ENCODE measurements at places on chromosomes 3 and 15.
A peak's percentile ranks its signal among the peaks of the same experiment; 100 is the strongest.

DNA sequence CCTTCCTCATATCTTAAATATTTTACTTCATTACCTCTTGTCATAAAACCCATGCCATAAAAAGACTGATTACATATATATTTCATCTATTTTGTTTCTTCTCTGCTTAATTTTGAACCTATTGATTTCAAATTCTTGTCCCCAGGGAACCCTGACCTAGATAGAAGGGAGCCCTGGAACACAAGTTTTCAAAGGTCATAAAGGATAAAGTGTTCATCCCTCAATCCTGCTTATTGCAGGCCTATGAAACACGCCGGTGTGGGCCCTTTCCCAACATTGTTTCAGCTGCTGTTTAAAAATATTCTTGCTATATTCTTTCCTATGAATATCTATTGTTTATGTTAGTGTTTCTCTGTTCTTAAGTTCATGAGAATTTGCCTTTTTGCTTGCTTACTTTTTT, 1389.5 kb upstream of the GBE1 start:
- no peak for DNase-seq

DNA sequence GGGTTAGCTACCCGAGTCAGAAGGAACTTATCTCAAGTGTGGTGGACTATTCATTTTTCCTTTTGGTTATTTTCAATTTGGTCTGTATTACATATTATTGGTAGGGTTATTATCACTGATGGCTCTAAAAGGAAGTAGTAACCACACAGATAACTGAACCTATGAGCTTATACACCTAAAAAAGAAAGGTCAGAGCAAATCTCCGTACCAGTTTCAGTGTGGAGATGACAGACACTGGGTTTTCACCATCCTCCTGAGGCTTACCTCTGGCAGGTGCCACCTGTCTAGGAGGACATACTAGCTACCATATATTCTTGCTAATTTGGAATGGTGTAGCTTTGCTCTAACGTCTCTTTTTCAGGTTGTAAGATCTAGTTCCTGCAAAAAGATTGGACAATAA, 10.2 kb downstream of the GAP43 start:
- no peak for DNase-seq

DNA sequence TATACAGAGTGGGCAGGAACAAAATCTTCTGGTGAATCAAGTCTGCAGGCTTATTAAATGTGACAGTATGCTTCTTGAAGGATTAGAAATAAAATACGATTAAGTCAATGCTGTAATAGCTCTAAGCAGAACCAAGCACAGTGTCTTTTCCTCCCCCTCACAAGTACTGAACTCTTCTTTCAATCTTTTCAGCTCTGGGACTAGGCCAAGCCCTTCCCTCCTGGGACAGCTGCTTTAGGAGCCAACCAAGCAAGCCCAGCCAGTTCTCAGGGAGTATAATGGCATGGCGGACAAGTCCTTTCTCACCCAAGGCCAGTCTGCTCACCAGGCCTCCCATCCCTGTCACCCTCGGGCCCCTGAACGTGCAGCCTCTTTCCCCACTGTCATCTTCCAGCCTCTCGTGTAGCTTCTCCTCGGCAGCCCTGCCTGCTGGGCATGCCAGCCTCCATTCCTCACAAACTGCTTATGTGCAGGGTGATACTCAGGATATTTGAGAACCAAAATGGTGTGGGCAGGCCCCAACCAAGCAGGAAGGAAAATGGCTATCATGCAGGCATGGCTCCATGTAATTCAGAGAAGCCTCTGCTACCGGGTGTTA, 8.4 kb upstream of the PPP1R2 start:
- DNase-seq, result no peak

GRCh38 chr3:140448001-140448400, 229.9 kb upstream of the TRIM42 start:
- DNase-seq, result no peak

DNA sequence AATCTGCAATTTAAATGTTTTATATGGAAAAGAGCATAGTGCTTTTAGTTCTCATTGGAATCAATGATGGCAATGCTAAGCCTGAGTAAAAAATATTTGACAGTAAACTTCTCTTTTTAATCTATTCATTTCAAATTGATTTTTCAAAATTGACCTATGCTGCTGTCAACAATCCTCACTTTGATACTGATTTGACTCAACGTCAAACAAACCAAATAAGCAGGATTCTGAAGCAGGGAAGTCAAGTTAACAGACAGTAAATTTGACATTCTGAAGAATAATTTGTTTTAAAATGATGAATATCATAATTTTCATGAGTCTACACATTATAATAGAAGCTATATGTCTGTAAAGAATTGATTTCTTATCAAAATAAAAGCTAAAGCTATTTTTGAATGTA, 1053.1 kb downstream of the DIPK2A start:
- no peak for DNase-seq

GRCh38 chr3:30340500-30340899, 265.9 kb upstream of the TGFBR2 start:
- no peak for DNase-seq

DNA sequence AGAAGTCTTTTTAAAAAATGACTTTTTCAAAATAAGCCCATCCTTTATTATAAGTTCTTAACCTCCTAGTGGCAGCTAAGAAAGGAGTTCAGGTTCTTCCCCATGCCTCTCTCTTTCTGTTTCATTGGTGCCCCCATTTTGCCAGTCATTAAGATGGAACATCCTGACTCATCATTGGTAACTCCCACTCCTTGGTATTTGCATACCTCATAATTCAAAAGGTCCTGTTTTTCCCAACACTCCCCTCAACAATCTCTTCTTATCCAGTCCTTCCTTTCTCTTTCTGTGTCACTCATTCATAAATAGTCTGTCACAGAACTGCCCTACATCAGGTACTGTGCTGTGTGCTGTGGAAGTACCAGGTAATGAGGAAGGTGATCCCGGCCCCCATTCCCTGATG, 394.0 kb downstream of the FOXP1 start:
- DNase-seq, result no peak

DNA sequence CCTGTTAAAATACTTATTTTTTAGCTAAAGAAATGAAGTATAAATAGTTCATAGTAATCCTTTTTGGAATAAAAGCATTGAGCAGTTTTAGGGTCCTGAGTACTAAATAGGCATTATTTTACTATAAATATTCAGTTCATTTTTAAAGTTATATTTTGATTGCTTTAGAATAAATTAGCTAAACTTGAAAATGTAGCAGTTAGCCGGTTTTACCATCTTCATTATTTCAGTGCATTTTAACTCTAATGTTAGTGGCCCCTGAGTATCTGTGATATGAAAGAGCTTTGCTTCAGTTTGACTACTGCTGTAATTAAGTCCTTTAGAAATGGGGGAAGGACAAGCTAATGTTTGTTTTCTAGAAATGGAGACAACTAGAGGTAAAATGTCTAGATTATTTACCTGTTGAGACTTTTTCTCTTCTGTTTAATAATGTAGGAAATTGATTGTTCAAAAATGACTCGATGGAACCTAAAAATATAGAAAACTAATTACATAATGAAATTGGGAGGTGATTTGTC, 3.6 kb downstream of the SMC4 start:
- DNase-seq, result no peak

DNA sequence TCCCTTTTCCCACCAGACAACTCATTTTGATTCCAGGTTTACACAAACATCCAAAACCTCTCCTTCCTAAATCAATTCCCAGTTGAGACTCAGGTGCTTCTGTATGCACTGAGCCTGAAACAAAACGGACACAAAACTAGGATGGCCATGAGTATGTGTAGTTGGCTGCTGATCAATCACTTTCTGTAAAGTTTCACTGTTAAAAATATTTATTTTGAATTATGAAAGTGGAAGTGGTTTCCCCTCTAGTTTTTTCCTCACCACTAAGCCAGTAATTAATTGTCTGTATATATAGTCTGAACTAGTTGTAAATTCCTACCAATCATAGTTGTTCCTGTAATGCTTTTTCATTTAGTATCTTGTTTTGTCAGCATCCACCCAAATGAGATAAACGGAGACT, 51.7 kb upstream of the TSPAN3 start:
- no peak for DNase-seq

GRCh38 chr3:126945171-126945721, 37.7 kb upstream of the PLXNA1 start:
- DNase-seq, result no peak

GRCh38 chr15:29142129-29142747, 127.4 kb downstream of the NSMCE3 start:
- DNase-seq, result peak; percentile 14

- DNase-seq, result peak; percentile 54
Observed at GRCh38 chr15:67241132-67241855, 13.2 kb downstream of the AAGAB start.

- no peak for DNase-seq
Observed at GRCh38 chr15:63938486-63939061, 104.8 kb upstream of the HERC1 start.

DNA sequence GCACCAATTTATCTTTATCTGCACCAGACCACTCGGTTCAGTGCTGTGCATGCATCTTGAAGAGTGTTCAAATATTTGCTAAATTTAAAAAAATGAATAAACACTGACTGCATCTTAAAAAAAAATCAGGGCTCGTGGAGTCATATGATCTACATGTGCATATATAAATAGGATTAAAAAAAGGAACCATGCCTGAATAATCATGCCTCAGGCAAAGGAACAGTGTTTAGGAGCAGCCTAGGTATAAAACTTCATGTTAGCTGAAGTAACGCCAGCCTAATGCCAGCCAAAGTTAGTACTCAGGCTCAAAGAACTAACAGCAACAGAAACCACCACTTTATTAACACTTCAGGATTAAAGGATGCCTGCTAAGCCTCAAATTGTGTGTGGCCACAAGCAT, 9.5 kb downstream of the ABCC5 start:
- DNase-seq, result no peak

DNA sequence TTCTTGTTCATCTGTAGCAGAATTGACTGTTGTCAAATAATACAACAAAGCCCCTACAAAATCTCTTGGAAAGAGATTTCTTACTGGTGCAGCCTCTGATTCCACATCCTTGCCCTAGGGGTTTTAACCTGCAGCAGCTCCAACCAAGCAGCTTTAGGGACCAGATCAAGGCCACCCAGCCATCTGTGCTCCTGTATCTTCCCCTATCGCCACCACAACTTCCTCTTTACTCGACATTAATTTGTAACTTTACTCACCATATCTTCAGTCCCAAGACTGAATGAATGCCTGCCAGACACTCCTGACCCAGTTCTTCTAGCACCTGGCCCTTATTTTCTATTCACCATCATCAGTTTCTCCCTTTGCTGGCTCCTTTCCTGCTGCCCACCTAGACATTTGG, 156.6 kb upstream of the IL12A start:
- no peak for DNase-seq

- no peak for DNase-seq
Observed at GRCh38 chr3:111311709-111312235, 230.2 kb upstream of the CD96 start.

DNA sequence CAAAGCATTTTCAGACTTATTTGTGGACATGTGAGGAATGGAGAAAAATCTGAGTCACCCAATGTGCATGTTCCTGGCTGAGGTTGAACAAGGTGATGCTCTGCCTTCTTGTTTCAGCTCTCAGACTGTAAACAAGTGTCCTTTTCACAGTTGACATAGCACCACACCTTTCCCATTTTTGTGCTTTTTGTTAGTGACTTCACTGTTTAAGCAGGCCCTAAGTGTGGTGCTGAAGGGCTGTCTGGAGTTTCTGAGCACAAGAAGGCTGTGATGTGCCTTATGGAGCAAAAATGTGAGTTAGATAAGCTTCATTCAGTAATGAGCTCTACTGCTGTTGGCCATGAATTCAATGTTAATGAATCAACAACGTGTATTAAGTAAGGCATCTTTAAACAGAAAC, 20.4 kb downstream of the ABI3BP start:
- no peak for DNase-seq

DNA sequence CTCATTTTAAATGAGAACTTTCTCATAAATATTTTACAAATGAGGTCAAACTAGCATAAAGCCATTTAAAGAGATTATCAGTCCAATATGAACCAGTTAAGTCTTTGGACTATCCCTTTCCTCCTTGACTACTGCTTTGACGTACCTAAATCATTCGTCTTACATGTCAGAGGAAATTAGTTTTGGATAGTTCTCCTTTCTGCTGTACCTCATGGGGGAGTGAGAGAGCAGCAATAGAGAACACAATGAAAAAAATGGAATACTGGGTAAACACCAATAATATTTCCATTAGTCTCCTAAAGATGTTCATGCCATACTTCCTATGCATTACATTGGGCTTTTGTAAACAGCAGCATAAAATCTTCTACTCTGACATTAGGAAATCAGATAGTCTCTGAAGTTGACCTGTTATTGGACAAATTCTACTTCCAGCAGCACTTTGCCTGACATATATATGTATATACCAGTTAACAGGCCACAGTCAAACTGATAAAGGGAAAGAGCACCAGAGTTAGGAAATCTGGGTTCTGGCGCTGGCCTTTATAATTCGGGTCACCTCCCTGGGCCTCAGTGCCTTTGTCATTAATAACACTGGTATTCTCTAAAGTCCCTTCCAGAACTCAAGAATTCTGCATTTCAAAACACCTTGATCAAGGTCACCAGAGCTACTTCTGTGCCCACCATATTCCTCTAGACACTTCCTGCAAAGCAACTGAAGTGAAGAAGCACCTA, 26.8 kb downstream of the TIMMDC1 start:
- DNase-seq, result no peak

DNA sequence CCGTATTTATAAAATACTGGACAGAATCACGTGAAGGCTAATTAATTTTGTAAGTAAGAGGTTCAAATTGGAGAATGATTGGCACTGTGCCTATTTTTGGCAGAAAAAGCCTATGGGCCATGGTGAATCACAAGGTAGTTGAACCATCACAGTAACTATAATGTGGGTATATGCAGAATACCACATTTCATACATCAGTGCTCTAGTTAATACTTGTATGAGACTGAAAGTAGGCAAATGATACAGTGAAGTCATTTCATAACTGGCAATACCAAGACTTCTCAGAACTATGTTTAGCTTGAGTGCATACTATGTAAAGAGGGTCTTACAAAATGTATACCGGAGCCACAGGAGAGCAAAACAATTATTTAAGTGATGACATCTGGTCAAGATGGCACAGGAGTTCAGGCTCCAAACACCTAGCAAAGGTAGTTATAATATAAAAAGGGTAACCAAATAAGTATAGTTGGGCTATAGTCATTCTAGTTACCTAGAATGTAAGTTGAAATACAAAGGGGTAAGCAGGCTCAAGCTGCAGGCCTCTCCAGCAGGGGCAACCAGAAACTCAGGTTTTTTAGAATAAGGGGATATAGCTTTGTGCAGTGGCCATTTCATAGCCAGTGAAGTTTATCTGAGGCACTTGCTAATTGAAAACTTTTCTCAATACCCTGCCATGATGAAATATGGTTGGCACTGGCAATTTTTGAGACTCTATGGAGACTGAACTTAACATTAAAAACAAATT, 19.1 kb downstream of the GPR160 start:
- peak; percentile 54 for DNase-seq

DNA sequence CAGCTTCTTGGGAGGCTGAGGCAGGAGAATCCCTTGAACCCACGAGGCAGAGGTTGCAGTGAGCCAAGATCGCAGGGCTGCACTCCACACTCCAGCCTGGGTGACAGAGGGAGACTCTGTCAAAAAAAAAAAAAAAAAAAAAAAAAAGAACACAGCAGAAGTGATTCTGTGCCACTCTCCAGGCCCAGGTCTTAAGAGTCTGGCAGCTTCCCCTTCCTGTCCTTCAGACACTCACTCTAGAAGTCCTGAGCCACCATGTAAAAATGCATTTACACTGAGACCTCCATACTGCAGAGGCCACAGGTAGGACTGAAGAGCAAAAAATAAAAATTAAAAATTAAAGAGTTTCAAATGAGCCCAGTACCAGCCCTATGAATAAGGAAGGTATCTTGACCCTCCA, 11.8 kb upstream of the CDV3 start:
- no peak for DNase-seq

GRCh38 chr15:91113030-91113429, 13.0 kb downstream of the SV2B start:
- DNase-seq, result no peak
